ENCODE measurements at places on chromosomes 3 and 15.

- H3K27ac ChIP-seq: no peak overlapping the region
- no peaks in the 10 kb centered on the region for H3K36me3 ChIP-seq
- H3K4me3 ChIP-seq: no peak overlapping the region
- DNase-seq: peak; percentile 45
- H3K4me1 ChIP-seq: peaks cover 6% of the 10 kb centered on the region
- H3K27me3 ChIP-seq: no peaks in the 10 kb centered on the region
Measured at GRCh38 chr3:4290272-4290893, 12.8 kb upstream of the SETMAR start.

- peaks cover 14% of the 10 kb centered on the region for H3K36me3 ChIP-seq
- H3K4me3 ChIP-seq: no peak overlapping the region
- no peak overlapping the region for H3K27ac ChIP-seq
- no peaks in the 10 kb centered on the region for H3K27me3 ChIP-seq
- DNase-seq: no peak
Measured at GRCh38 chr15:77183066-77183465, 112.2 kb upstream of the TSPAN3 start.

DNA sequence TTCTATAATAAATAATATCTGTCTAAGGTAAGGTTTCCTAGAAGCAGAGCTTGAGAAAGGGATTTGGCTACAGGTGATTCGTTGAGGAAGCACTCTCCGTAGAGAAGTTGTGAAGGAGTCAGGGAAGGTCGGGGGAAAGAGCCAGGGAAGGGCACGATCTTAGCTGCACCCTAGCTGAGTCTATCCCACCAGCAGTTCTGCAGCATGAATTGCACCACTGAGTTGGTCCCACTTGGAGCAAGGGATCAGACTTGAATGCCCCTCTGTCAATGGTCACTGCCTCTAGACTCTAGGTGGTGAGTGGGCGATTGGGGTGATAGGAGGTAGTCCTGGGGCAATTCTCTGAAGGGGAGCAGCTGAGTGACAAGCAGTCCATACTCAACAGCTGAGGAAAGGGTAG is 13.5 kb downstream of the TMC3 start:
- DNase-seq: no peak
- peaks cover 13% of the 10 kb centered on the region for H3K27me3 ChIP-seq
- no peak overlapping the region for H3K4me3 ChIP-seq
- H3K27ac ChIP-seq: no peak overlapping the region
- no peaks in the 10 kb centered on the region for H3K4me1 ChIP-seq
- no peaks in the 10 kb centered on the region for H3K36me3 ChIP-seq

DNA sequence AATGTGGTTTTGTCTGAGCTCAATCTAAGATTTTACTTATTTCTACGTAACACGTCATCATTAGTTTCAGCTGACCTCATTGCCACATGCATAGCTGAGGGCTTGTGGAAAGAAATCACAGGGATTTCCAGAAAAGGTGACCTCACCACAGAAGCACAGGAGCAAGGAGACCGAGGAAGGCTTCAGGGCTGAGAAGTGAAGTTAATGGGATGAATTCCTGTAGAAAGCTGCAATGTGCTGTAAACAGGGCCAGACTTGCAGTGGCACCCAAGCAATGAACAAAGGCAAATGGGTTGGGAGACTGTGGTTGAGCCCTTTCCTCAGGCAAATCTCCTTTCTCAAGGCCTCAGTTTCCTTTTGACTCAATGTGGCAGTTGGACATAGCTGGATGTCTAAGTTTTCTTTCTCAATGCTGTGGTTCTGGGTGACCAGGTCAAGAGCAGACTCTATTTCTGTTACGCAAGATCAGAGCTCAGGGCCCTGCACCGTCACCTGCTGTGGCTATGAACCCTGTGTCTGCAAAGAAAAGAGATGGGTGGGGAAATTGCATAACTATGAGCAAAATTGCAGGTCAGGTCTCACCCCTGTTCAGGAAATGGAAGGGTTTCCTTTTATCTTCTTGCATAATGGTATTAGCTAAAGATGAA is 252.2 kb upstream of the TBL1XR1 start:
- DNase-seq: no peak
- H3K4me3 ChIP-seq: no peak overlapping the region
- H3K36me3 ChIP-seq: no peaks in the 10 kb centered on the region
- peaks cover 12% of the 10 kb centered on the region for H3K4me1 ChIP-seq

DNA sequence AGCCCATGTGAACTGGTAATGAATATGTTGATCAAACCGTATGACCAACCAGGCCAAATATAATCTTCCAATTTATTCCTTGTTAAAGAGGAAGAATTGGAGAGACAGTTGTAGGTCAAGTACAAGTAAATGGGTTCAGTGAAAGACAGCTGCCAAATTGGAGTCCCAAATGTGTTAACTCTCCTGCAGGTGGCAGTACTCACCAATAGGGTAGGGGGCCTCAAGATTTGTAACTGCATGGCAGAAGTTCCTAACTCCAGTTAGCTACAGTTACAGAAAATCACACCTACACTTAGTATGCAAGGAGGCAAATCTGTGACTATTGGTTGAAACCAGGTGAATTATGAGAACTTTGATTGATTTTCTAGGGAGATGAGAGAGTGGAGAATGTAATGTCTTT is 278.0 kb downstream of the ZBBX start:
- DNase-seq: no peak
- no peak overlapping the region for H3K27ac ChIP-seq
- no peaks in the 10 kb centered on the region for H3K4me1 ChIP-seq
- H3K27me3 ChIP-seq: no peaks in the 10 kb centered on the region
- no peaks in the 10 kb centered on the region for H3K36me3 ChIP-seq
- no peak overlapping the region for H3K4me3 ChIP-seq

- H3K27me3 ChIP-seq: peaks cover 20% of the 10 kb centered on the region
- no peak overlapping the region for H3K27ac ChIP-seq
- H3K36me3 ChIP-seq: no peaks in the 10 kb centered on the region
- peaks cover 7% of the 10 kb centered on the region for H3K4me1 ChIP-seq
Measured at GRCh38 chr3:139679220-139679775, 1.5 kb upstream of the NMNAT3 start.

GRCh38 chr3:48299746-48300712 is 33.4 kb downstream of the SPINK8 start:
- H3K27ac ChIP-seq: peak overlapping the region; percentile 96
- peaks cover 37% of the 10 kb centered on the region for H3K36me3 ChIP-seq
- DNase-seq: peak; percentile 45
- H3K4me1 ChIP-seq: peaks cover 34% of the 10 kb centered on the region

DNA sequence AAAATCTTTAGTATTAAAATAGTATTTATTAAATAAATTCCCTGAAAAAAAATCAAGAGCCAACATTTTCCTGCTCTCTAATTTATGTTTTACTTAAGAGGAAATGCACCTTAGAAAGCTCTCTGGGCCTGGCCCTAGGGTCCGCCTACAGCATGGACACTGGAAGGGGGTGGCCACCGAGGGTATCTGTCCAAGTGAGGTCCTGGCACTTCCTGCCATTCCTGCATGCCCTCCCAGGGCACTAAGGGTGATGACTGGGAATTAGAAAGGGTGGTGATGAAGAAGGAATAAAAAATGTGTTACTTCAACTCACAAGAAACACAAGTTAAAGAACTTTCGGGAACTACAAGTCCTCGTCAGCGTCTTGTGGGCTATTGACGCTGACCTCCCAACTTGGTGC is 92.8 kb downstream of the MAGI1 start:
- no peaks in the 10 kb centered on the region for H3K27me3 ChIP-seq
- no peaks in the 10 kb centered on the region for H3K4me1 ChIP-seq
- DNase-seq: no peak

GRCh38 chr3:112848196-112848595 is 1.5 kb upstream of the CD200R1L start:
- H3K4me1 ChIP-seq: peaks cover 27% of the 10 kb centered on the region
- no peaks in the 10 kb centered on the region for H3K27me3 ChIP-seq
- peak overlapping the region; percentile 85 for H3K27ac ChIP-seq
- H3K4me3 ChIP-seq: peak overlapping the region; percentile 3

- peaks cover 18% of the 10 kb centered on the region for H3K36me3 ChIP-seq
- H3K4me3 ChIP-seq: no peak overlapping the region
- H3K4me1 ChIP-seq: peaks cover 31% of the 10 kb centered on the region
- no peak for DNase-seq
- no peak overlapping the region for H3K27ac ChIP-seq
Measured at GRCh38 chr3:9768141-9768775, 1.5 kb downstream of the CAMK1 start.

DNA sequence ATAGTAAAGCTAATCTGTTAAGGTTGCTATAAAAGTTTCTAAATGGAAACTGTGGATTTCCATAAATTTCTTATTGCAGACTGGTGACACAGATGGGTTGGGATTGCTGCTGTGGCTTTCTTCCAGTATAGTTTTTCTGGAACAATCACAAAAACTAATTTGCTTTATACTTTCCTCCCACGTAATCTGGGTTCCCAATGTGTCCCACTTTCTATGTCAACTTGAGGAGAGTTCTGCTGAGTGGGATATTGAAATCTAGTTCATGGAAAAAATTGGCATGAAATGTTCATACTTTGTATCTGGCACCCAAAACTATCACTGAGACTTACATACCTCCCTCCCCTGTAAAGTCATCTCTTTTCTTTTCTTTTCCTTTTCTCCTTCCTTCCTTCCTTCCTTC is 126.8 kb downstream of the TGFBR2 start:
- H3K4me3 ChIP-seq: no peak overlapping the region
- no peaks in the 10 kb centered on the region for H3K27me3 ChIP-seq
- DNase-seq: no peak
- no peak overlapping the region for H3K27ac ChIP-seq
- H3K4me1 ChIP-seq: peaks cover 29% of the 10 kb centered on the region

DNA sequence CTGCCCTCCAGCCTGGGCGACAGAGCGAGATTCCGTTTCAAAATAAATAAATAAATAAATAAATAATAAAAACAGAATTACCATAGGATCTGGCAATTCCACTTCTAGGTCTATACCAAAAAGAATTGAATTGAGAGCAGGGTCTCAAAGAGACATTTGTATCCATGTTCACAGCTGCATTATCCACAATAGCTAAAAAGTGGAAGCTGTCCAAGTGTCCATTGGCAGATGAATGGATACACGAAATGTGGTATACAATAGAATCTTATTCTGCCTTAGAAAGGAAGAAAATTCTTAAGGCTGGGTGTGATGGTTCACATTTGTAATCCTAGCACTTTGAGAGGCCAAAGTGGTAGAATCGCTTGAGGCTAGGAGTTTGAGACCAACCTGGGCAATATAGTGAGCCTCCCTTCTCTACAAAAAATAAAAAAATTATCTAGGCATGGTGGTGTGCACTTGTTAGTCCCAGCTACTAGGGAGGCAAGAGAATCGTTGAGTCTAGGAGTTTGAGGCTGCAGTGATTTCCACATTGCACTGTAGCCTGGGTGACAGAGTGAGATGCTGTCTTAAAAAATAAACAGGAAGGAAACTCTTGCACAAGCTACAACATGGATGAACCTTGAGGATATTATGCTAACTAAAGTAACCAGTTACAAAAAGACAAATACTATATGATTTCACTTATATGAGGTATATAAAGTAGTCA is 24.2 kb downstream of the PFKFB4 start:
- no peaks in the 10 kb centered on the region for H3K27me3 ChIP-seq
- peaks cover 57% of the 10 kb centered on the region for H3K36me3 ChIP-seq
- no peak overlapping the region for H3K4me3 ChIP-seq
- H3K4me1 ChIP-seq: peaks cover 12% of the 10 kb centered on the region

DNA sequence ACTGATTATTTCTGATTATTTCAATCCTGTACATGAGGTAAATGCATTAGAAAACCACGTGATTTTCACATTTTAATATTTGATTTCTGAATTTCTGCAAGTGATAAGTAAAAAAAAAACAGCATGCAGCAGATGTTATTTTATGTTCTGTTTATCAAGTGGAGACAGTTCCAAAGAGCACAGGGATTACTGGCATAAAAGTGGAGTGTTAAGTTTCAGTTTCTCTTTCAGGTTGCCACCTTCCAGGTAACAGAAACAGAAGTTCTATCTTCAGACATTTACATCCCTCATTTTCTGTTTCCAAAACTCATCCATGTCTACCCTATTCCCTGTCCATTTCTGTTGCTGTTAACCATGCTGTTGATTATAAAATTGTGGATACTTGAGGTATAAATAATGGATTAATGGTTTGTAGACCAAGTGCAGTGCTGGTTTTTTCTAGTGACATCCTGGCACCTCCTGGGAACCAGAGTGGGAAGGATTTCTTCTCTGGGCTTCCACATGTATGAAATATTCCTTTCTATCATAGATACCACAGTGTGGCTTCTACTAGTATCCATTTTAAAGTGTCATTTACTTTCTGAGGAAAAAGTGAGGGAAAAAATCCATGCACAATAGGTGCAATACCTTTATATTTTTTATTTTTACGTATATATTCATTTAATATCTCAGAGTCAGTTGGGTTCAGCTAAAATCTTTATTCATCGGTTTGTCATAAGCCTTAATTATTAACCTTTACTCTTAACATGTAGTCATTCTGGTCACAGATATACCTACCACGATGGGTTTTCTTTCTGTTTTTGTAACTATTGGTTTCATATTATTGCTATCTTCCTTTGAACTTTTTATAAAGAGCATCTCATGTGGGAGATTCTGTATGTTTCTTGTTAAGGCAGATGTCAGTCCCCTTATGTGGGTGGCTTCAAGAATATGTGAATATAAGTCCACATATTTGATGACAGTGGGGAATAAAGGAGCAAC is 1010.0 kb downstream of the SQOR start:
- no peaks in the 10 kb centered on the region for H3K27me3 ChIP-seq
- DNase-seq: no peak
- H3K36me3 ChIP-seq: no peaks in the 10 kb centered on the region
- H3K4me1 ChIP-seq: no peaks in the 10 kb centered on the region

GRCh38 chr3:15165061-15165460 is 41.0 kb upstream of the CAPN7 start:
- H3K36me3 ChIP-seq: no peaks in the 10 kb centered on the region
- H3K4me1 ChIP-seq: no peaks in the 10 kb centered on the region
- no peak for DNase-seq
- H3K27ac ChIP-seq: no peak overlapping the region

- DNase-seq: no peak
- H3K27me3 ChIP-seq: no peaks in the 10 kb centered on the region
- H3K27ac ChIP-seq: no peak overlapping the region
- H3K4me1 ChIP-seq: no peaks in the 10 kb centered on the region
- H3K4me3 ChIP-seq: no peak overlapping the region
Measured at GRCh38 chr3:85020828-85021227, 62.0 kb downstream of the CADM2 start.

DNA sequence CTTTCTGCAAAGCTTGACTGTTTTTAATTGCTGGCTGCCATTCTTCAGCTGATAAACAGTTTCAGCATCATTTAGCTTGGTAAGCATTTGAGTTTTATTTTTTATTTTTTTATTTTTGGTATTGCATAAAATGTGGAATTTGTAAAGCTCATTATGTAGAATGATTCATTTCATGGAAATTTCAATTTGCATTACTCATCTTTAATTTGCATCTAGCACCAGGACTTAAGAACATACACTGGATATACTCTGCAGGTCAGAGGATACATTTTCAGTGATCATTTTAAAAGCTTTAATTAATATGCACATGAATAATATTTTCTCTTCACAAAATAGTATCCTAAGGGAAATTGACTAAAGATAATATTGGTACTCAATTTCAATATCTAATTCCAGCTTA is 732.4 kb upstream of the BCHE start:
- no peak for DNase-seq
- no peaks in the 10 kb centered on the region for H3K36me3 ChIP-seq
- H3K4me3 ChIP-seq: no peak overlapping the region
- no peaks in the 10 kb centered on the region for H3K4me1 ChIP-seq
